ENCODE measurements at places on chromosomes 7 and 10.

GRCh38 chr10:126397640-126398382 lies 9.5 kb upstream of the ADAM12 start:
- DNase-seq, result no peak

- no peak for DNase-seq
These were observed 314.1 kb upstream of the ETV1 start for GRCh38 chr7:14303536-14303935.

DNA sequence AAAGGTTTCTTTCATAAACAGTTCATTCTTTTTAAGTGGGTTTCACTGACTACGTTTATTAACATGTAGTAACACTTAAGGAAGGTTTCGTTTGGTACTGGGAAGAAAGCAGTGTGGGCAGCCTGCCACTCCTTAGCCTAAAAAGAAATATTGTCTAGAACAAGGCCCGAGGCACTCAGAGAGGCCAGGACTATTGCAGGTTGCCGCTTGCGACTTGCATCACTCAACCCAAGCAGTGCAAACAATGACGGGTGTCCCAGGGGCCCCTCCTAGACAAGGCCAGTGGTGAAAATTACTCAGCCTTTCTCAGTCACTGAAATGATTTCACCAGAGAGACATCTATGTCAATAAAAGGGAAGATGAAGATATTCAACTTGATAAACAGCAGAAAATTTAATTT lies 243.9 kb downstream of the SNX13 start:
- DNase-seq, result no peak

GRCh38 chr7:47514818-47515217 lies 67.1 kb downstream of the TNS3 start:
- no peak for DNase-seq

Measured in stimulated activated CD8-positive, alpha-beta memory T cell treated with anti-CD3 and anti-CD28 coated beads, Interleukin-2, amount 100 ng/mL, for 48 hours (primary cell).